Dermis blood vessel endothelial cell (primary cell): ENCODE measurements at places on chromosomes 6 and 20.

- no peak for DNase-seq
These were observed 709.0 kb downstream of the EPM2A start for GRCh38 chr6:145026267-145026679.

GRCh38 chr20:38043512-38044300 lies 10.2 kb downstream of the RPRD1B start:
- peak; percentile 54 for DNase-seq

GRCh38 chr6:108549741-108550140 lies 11.0 kb upstream of the FOXO3 start:
- peak; percentile 7 for DNase-seq

DNA sequence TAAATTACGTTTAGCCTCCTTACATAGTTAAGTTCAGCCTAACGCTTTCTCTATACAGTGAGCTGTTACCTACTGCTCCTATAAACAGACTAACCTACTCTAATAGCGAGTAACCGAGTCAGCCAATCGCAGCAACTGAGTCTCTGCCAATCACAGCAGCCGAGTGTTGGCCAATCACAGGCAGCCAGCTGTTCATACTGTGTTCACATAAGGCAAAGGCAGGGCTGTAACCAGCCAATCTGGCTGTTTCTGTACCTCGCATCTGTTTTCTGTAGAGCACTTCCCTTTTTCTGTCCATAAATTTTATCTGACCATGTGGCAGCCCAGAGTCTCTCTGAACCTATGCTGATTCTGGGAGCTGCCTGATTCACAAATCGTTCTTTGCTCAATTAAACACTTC lies 263.9 kb upstream of the JARID2 start:
- DNase-seq: no peak

GRCh38 chr6:167758309-167759023 lies 68.2 kb upstream of the AFDN start:
- no peak for DNase-seq

DNA sequence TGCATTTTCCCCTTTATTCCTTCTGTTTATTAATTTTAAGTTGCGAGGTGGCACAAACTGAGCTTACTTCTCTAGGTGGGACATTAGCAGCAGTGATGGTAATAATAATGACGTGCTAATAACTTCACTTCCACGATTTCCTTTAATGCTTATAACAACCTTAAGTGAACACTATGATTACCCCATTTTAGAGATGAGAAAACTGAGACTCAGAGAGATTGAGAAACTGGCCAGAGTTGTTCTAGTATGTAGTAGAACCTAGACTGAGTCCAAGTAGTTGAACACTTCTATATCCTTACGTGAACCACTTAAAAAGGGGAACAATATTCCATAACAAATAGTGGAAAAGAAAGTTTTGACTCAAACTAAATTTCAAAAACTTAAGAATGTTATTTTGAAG lies 297.5 kb downstream of the GMDS start:
- no peak for DNase-seq

- no peak for DNase-seq
These were observed 1.9 kb upstream of the AFDN start for GRCh38 chr6:167824591-167825331.

- DNase-seq: no peak
These were observed 863.1 kb downstream of the MAFB start for GRCh38 chr20:39825950-39826349.

DNA sequence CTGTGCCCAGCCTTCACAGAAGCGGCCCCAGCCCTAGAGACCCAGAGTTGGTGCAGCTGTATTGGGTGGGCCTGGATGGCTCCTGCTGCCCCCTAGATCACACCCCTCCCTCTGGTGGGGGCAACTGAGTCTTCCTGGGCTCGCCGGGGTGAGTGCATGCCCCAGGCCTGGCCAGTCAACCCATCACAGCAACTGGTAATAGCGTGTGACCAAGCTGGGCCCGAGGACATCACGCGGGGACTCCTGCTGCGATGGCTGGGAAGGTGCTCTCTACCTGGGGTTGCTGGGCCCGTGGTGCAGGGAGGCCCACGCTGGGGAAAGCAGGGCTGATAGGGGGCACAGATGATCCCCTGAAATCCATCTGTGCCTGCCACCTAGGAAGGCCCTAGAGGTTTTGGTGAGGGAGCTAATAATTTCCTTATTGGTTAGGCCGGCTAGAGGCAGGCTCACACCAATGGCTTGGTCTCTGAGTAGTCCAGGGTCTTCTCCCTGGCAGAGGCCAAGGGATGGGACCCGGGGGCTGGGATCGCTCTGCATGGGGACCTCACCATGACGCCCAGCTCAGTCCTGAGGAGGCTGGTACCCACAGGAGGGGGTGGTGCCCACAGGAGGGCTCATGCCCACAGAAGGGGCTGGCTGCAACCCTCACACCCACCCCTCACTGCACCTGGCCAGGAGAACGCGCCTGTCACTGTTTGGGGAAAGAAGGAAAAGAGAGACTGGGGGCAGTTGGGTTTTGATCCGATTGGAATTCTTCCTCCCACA lies 103.9 kb downstream of the ASXL1 start:
- no peak for DNase-seq

- DNase-seq: no peak
These were observed 33.7 kb downstream of the RPF2 start for GRCh38 chr6:111015389-111016124.

DNA sequence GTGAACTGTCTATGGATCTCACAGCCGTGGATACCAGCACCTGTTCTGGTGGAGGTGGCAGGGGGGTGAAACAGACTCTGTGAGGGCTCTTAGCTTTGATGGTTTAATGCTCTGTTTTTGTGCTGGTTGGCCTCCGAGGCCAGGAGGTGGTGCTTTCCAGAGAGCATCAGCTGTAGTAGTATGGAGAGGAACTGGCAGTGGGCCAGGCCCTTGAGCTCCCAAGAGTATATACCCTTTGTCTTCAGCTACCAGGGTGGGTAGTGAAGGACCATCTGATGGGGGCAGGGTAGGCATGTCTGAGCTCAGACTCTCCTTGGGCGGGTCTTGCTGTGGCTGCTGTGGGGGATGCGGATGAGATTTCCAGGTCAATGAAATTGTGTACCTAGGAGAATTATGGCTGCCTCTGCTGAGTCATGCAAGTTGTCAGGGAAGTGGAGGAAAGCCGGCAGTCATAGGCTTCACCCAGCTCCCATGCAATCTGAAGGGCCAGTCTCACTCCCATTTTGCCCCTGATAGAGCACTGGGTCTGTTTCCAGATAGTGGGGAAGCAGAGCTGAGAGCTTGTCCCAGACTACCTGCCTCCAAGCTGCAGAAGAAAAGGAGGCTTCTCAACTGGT lies 102.7 kb upstream of the AHI1 start:
- peak; percentile 7 for DNase-seq

DNA sequence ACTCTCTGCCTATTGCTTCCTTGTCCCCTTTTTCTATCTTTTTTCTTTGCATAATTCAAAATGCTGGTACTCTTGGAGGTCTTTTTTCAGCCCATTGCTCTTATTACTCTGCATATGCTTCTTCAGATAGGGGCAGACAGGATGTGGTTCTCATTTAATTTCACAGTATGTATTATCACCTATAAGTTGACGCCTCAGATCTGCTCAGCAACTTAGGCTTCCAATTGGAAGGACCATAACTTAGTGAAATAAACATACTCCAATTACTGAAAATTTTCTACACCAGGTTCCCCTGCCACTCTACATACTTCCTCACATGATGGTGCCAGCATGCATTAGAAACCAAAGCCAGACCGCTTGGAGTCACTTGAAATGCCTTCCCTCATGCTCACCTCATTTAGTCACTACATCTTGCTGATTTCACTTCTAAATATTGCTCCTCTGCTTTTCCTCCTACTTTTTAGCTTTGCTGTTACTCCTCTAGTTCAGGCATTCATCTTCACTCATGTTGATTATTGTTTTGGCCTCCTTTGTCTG lies 34.5 kb upstream of the AHI1 start:
- no peak for DNase-seq

DNA sequence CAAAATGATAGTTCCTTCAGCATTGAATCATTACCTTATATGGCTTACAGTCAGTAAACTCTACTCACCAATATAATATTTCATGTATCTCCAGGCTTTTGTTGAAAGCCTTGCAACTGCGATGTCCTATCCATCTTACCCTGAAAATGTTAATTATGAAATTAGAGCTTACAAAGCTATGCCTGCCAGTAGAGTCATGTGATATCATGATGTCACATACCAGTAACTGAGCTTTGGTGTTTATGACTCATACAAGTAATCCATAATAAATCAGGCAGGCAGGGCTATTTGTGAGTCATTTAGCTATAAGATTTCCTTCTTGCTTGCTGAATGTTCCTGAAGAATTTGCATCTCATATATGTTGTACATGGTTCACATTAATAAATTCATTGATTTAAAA lies 44.9 kb upstream of the FAM83B start:
- DNase-seq: peak; percentile 5

DNA sequence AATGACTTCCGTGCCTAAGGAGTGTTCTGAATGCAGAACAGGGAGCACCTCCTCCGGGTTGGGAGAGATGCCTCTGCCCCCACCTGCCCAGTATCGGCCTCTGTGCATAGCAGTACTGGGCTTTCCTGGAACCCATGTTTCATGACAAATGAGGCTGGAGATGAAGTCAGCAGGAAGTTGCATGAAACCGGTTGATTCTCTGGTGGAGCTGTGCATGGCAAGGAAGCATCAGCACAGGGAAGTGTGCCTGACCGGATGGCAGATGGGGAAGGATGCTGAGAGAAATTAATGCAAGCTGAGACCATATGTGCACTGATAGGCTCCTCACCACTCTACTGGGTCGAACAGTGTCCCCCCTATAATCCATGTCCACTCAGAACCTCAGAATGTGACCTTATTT lies 155.5 kb downstream of the CDH26 start:
- no peak for DNase-seq

GRCh38 chr6:158772172-158772571 lies 47.0 kb downstream of the EZR start:
- DNase-seq: no peak

DNA sequence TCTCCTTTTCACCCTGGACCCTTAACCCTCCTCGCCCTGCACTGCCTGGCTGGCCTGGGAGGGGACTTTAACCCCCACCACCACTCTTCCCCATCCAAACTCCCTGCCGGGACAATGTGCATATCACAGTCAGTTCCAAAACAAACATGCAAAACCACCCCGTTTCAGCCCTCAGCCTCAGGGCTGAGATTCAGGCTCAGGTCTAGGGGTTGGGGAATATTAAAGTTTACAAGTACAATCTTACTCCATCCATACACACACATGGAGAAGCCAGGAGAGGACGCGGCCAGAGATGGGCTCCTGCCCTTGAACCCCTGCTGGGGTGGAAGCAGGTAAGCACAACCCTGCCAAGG lies 534 bp downstream of the KIAA1755 start:
- no peak for DNase-seq

GRCh38 chr6:137799950-137800568 lies 67.0 kb upstream of the TNFAIP3 start:
- peak; percentile 81 for DNase-seq

DNA sequence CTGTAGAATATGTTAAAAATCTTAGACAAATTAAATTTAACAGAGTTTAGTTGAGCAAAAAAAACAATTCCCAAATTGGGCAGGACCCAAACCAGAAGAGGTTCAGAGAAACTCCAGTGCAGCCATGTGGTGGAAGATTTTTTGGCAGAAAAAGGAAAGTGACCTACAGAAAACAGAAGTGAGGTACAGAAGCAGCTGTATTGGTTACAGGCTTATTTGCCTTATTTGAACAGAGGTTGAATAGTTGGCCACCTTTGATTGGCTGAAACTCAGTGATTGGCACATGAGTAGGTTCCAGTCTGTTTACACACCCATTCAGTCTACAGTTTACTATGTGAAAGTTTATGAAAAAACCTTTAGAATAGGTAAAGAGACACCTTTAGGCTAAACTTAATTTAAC lies 110.9 kb upstream of the LAMP5 start:
- no peak for DNase-seq

- DNase-seq: no peak
These were observed 10.0 kb upstream of the PFDN4 start for GRCh38 chr20:54197621-54198604.

- no peak for DNase-seq
These were observed 1.9 kb upstream of the TJAP1 start for GRCh38 chr6:43475516-43475915.

DNA sequence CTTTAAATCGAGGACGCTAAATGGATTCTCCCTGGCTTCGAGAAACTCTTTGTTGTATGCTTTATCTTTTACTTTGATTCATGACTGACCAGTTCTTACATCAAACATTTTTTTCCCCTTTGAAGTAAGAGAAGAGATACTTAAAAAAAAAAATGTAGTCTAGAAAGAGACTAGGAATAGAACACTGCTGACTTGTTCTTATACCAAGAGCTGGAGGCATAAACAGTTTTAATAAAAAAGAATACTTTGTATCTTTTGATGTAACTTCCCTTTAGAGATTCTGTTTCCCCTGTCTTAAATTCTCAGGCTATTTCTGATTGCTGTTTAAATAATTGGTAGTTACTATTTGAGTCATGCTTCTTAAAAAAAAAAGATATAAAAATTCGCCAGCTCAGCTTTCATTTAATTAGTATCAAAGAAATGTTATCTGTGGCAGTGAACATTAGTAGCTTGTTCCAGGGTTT lies 4.8 kb downstream of the ASXL1 start:
- DNase-seq: no peak

DNA sequence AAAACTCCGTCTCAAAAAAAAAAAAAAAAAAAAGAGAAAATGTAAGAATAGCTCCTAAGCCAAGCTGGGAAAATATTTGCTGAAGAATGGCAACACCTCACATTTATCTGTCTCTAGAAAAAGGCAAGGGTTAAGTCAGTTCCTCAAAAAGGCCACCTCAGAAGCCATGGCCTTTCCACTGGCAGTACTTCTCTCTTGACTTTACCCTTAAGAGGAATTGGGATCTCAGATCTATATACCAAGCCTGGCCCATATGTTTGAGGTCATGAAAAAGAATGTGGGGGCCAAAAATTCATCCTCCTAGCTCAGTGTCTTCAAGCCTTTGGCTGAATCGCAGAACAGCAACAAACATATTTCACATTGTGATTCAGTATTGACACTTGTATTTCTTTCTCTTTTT lies 10.9 kb upstream of the NCOA3 start:
- no peak for DNase-seq

GRCh38 chr6:156988276-156989158 lies 211.3 kb downstream of the ARID1B start:
- DNase-seq: peak; percentile 10

- no peak for DNase-seq
These were observed 45.8 kb downstream of the AGPAT4 start for GRCh38 chr6:161228096-161228495.

GRCh38 chr6:132750455-132751248 lies 7.1 kb downstream of the VNN2 start:
- DNase-seq: no peak

GRCh38 chr6:4768815-4769214 lies 7.4 kb upstream of the CDYL start:
- DNase-seq: no peak
